ENCODE measurements at places on chromosomes 3 and 15.

GRCh38 chr15:94829887-94830884 is 598.8 kb downstream of the MCTP2 start:
- DNase-seq: no peak

GRCh38 chr3:77186728-77187127 is 146.8 kb downstream of the ROBO2 start:
- DNase-seq: no peak

DNA sequence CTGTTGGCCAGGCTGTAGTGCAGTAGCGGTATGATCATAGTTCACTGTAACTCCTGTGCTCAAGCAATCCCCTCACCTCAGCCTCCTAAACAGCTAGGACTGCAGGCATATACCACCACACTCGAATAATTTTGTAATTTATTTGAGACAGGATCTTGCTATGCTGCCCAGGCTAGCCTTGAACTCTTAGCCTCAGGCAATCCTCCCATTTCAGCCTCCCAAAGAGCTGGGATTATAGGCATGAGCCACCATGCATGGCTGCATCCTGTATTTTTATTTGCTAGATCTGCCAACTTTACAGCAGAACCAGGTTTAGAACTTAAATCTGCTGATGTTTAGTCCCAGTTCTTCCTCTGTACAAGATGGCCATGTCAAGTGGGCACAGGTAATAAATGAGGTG is 69.6 kb downstream of the ERC2 start:
- no peak for DNase-seq

DNA sequence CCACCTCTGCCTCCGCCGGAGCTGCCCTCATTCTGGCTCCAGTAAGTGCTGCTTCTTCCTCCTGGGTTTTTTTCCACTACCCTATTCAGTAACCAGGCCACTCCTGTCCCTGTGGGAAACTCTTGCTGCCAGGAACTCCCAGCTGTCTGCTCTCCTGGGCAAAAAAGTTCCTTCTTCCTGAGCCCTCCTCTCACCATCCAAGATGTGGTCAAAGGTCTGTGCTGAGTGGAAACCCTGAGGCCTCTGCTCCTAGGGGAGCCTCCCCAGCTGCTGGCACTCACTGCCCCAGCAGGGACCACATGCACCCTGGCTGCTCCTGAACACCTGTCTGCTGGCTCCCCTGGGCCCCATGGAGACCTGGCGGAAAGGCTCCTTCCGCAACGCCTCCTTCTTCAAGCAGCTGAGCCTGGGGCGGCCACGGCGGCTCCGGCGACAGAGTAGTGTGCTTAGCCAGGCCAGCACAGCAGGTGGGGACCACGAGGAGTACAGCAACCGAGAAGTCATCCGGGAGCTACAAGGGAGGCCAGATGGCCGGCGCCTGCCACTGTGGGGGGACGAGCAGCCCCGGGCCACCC is 454 bp downstream of the C15orf62 start:
- DNase-seq: no peak

DNA sequence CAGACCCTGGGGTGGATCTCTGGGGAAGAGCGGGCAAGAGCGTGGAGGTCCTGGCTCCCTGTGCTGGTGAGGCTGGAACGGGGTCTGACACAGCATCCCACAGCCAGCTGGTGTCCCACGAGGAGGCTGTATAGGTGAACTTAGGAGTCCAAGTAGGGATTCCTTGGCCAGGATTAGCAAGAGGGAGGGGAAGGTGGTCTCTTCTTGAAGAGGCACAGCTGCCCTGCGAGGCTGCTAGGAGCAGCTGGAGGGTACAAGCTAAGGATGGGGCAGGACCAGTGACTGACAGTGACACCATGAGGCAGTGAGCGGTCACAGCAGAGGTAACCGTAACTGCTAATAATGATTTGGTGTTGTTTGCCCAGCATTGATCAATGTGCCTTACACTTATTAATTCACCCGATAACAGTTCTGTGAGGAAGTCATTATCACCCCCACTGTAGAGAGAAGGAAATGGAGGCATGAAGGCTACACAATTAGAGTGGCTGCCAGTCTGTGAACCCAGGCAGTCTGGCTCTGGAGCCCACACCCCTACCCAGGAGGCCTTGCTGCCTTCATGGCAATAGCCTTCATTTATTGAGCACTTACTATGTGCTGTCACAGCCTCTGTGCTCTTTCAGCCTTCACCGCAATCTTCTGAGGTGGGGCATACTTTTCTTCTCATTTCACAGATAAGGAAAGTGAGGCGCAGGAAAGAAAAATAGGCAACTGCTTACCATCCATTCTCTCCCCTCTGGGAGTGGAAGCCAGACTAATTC is 59.4 kb downstream of the TMEM44 start:
- peak; percentile 22 for DNase-seq

GRCh38 chr3:195173657-195174056 is 97.3 kb downstream of the XXYLT1 start:
- DNase-seq: no peak

GRCh38 chr15:83285284-83285978 is 967 bp upstream of the BNC1 start:
- DNase-seq: no peak

GRCh38 chr3:113174801-113175485 is 36.4 kb upstream of the BOC start:
- no peak for DNase-seq

- no peak for DNase-seq
Observed at GRCh38 chr3:84108442-84108971, 850.3 kb upstream of the CADM2 start.

GRCh38 chr15:64275934-64276333 is 80.0 kb downstream of the CSNK1G1 start:
- no peak for DNase-seq

DNA sequence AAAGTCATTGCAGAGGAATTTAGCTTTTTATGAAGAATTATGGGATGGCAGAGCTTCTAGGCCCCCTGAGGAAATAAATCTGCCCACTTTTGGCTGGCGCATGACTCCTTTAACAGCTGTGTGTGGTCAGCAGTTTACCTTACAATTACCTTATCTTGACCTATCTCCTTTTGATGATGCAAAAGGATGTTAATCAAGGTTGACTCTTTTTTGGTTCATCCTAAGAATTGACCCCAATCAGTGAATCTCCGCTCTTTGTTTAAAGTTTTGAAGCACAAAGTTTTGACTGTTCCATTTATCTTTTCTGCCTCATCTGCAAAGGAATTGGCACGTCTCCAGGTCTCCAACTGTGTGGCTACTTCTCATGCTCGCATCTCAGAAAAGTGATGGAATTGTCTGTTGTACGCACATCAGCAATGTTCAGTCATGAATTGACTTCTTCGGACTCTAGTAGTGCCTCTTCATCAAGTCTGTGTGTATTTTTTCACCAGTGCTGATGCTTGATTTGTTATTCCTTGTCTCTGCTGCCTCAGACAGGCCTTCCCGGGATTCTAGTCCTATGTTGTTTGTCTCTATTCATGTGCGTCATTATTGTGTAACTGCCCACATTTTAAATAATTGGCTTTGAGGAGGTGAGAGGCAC is 196.2 kb upstream of the CFAP20DC start:
- no peak for DNase-seq

- no peak for DNase-seq
Observed at GRCh38 chr3:12624056-12624455, 39.9 kb downstream of the RAF1 start.
